ENCODE measurements at places on chromosomes 1 and 21. TPM values are rescaled to one million over a fixed set of nuclear protein-coding genes. Genes with fewer than 3 reads are reported as not detected.
A peak's percentile ranks its signal among the peaks of the same experiment; 100 is the strongest.

DNA sequence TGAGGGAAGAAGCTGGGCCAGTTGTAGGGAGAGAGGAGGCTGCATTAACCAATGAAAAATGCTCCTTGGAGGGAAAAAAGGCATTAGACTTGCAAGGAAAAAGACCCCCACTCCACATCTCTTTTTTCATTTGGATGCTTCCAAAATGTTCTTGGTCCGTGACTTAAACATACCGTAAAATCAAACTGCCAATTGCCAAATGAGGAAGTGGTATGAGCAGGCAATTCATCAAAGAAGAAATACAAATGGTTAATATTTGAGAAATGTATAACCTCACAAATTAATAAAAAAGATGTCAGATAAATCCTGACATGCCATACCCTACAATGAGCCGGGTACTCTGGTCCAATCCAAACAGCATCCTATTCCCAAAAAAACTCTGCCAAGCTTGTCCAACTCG is 30.6 kb downstream of the KANK4 start:
- DNase-seq: no peak

DNA sequence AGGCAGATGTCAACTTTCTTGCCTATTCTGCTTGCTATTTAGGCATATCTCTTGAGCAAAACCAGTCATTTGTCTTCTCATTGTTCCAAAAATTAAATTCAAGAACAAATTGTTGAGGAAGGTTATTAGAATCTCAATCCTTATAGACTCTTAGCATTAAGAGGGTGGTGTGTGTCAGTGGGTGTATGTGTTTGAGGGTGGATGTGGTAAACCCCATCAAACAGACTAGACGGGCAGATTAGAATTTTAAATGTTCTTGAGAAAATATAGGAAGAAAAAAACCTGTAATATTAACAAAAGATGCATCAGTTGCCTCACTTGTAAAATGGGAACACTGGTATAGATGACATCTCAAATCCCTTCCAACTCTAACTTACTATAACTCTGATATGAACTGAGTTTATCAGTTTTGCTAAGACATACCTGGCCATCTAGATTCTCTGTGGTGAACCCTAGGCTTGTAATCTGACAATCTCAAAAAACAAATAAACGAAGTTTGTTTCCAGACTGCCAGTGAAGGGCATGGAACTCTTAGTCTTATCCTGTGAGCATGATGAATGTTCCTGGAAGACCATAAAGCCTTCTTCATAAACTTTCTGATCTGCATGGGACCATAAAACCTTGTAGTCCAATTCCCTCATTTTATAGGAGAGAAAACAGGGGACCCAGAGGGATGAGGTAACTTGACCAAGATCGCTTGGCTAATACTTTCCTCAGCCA is 176.3 kb upstream of the SGIP1 start:
- DNase-seq: no peak

DNA sequence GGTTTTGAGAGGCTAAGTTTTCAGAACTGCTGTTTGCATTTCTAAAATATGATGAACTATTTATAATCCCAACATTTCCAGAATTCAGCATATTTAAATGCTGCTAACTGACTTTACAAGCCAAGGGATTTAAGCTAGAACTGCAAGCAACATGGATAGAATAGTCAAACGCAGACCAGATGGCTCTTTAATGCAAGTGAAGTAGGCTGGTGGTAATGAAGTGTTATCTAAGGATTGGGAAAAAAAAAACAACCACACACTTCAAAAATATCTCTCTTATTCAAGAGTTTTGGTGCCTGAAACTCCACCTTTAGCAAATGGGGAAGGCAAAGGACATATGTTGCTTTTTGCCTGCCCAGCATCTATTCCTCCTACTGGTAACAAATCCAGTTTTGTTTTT is 20.9 kb upstream of the SSX2IP start:
- no peak for DNase-seq

DNA sequence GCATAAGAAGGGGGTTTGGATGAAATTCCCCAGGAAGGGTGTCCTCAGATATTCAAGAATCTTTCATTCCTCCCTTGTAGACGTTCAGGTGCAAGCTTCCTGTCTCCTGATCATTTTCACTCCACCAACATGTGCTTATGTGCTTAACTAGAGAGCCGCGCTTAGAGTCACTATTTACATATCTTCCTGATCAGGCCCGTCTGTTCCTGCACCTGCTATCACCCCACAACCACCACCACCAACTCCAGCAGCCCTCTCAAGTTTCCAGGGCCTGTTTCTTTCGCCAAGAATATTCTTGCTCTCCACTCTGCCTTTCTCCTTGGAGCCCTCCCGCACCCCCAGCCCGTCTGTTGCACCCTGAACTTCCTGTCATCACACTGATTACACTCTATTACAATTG is 113.4 kb downstream of the SPSB1 start:
- no peak for DNase-seq

DNA sequence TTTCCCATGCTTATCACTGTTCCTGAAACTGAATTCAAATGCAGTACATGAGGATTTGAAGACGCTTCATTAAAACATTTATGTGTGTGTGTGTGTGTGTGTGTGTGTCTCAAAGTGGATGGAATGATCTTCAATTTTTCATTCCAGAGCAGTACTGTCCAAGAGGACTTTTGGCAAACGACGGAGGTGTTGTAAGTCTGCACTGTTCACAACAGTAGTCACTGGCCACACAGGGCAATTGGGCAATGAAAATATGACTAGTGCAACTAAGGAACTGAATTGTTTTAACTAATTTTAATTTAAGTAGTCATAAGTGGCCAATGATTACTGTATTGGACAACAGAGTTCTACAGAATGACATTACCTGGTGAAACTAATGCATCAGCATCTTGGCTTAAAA is 5.0 kb downstream of the TAF5L start:
- no peak for DNase-seq

DNA sequence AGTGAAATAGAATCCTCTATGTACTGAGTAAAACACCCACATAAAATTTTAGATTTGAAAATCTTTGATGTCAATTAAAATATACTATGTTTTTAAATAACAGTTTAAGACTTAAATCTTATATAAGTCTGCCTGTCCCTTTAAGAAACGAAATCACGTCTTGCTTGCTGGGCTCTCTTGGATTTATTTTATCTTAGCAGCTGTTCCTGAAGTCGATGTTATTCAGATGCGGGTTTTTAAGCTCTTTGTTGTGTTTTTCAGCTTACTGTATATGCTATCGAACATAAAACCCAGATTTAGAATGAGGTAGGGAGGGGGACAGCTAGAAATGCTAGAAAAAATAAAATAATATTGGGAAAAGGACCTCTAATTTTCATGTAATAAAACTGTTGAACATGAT is 11.1 kb upstream of the SSX2IP start:
- DNase-seq: no peak

- no peak for DNase-seq
Observed at GRCh38 chr1:82455342-82455741, 654.6 kb downstream of the ADGRL2 start.

- DNase-seq: no peak
Observed at GRCh38 chr21:36065497-36066036, 4.3 kb upstream of the CBR1 start.

GRCh38 chr21:45323487-45324311 is 36.0 kb upstream of the POFUT2 start:
- DNase-seq: peak; percentile 62

DNA sequence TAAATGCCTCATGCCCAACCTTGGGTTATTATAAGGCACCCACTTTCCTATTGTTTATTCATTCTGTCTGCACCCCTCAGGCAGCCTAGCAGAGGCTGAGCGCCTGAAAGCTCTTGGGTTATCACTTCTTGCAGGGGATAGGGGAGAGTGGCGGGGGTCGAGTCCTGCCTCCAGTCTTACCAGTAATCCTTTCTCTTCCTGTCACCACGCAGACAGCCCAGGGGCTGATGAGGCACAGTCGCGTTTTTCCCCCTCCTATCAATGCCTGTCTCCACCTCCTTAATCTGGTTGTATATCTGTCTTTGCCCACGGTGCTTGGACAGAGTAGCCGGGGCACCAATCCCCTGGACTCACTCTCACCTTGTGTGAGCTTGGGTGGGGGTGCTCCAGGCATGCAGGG is 733.1 kb downstream of the MATN1 start:
- no peak for DNase-seq

DNA sequence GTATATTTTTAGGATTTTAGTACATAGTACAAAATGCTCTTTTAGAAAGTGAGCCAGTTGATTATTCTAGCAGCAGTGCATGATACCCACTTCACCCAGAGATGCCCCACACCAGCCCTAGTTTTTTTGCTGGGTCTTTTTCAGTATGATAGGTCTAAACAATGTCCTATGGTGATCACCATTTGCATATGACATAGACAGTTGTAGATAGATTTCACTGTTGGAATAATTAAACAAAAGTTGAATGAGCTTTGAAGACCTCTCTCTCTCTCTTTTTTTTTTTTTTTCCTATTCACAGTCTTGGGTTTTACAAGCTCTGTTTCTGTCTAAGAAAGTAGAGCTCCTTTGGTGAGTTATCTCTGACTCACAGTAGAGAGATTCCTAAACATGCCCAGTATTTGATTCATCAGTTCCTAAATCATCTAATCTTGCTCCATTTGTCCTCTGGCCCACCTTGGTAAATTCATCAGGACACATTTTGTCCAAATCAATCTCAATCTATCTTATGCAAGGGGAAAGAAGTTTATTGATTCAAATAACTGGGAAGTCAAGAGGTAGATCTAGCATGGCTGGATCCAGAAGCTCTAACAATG is 44.7 kb upstream of the VAV3 start:
- no peak for DNase-seq

- DNase-seq: no peak
Observed at GRCh38 chr1:152035539-152036266, 1.1 kb downstream of the S100A11 start.

DNA sequence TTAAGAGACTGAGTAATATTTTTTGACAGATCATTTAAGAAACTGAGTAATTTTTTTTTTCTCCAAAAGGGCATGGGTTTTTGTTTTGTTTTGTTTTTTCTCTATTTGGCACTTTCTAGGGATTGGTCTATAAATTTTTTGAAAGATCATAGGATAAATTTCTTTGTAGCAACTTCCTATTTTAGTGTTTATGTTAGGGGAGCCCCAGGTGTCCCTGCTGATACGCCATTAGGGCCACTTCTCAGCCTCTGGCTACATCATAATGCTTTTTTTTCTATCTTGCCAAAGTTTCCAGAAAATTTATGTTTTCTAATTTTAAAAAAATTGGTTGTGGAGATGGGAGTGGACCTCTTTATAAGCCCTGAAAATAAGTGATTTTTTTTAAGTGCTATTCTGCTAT is 2.6 kb downstream of the GABPA start:
- no peak for DNase-seq

DNA sequence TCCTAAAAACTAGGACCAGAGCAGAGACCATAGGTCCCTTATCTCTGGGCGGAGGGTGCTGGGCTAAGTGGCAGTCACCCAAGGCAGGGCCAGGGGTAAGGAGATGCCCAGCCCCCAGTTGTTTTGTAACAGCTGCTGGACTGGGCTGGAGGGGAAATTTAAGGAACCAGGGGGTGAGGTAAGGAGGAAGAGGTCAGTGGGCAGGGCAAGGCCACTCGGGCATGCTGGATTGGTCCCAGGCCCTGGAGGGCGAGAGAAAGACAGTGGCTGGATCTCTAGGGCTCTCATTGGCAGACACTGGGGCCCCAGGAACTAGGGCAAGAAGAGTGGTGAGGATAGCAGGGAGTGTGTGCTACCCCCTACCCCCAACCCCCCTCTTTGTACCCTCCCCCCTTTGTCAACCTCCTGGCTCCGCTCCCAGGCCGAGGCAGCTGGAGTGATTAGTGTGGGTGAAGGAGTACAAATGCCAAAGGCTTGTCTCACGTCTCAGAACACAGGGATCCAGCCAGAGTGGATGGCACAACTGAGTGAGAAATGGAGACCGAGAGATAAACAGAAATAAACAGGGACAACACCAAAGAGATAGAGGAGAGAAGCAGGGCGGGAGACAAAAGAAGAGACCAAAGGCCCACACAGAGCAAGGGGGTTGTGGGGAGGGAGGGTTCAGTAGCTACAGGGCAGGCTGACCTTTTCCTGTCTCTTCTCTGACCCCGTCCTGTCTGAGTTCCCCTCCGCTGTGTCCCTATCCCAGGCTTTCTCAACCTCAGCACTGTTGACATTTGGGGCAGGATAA is 20.5 kb upstream of the THRAP3 start:
- DNase-seq: no peak

GRCh38 chr21:33750017-33750416 is 107.7 kb downstream of the ITSN1 start:
- DNase-seq: no peak

- no peak for DNase-seq
Observed at GRCh38 chr1:187474336-187474735, 645.6 kb downstream of the PLA2G4A start.

DNA sequence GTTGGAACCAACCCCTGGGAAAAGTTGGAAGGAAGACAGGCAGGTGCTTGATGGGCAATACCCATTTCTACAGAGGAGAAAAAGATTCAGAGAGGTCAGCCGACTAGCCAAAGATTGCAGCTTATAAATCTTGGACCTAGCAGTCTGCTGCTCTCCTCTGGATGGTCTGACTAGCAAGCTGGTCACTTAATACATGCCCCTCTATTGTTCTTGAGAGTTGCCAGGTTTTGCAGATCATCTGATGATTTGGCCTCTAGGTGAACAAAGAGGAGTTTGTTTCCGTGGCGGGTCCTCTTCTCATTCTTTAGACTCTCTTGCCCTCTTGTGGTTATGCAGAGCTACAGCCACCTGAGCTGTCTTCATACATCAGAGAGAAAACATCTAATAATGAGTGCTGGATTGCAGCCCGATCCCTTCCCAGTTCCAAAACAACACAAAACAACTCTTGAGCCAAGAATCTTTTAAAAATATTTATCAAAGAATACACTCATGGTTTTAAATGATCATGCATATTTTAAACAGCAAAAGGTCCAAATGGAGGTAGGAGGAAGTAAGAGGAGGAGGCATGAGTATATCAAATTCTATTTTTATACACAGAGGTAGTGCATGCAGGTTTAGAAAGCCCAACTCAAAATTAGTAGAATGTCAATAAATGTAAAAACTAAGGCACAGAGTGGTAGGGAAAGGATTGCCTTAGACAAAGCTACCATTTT is 115.7 kb downstream of the SLC30A10 start:
- DNase-seq: peak; percentile 51

DNA sequence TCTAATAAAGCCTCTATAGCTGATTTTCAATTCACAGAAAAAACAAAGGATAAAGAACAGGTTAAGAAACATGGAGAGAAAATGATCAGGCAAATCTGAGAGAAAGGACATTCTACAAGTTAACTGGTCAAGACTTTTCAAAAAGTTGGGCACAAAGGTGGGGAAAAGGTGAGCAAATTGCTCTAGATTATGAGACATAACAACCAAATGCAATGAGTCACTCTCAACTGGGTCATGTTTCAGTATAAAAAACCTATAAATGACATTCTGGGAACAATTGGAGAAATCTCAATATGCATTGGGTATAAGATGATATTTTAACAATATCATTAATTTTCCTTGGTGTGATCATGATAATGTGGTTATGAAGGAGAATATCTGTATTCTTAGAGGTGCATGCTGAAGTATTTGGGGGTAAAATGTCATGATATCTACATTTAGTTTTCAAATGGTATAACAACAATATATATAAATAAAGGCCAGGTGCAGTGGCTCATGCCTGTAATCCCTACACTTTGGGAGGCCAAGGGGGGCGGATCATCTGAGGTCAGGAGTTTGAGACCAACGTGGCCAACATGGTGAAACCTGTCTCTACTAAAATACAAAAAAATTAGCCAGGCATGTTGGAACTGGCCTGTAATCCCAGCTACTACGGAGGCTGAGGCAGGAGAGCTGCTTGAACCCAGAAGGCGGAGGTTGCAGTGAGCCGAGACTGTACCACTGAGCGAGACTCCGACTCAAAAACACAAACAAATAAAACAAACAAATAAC is 27.0 kb downstream of the ANKRD13C start:
- no peak for DNase-seq

RNU1-2 gene
- 1,197 TPM for total RNA-seq

LPAR3 gene
- 26.8 TPM for total RNA-seq

CR1 gene
- total RNA-seq: 0.13 TPM

CD1B gene
- not detected for total RNA-seq

AMPD2 gene
- 51.8 TPM for total RNA-seq

Measured in WTC11 (cell line).